GM12878 (cell line): ENCODE measurements at places on chromosomes 7 and 10.
A peak's percentile ranks its signal among the peaks of the same experiment; 100 is the strongest.

DNA sequence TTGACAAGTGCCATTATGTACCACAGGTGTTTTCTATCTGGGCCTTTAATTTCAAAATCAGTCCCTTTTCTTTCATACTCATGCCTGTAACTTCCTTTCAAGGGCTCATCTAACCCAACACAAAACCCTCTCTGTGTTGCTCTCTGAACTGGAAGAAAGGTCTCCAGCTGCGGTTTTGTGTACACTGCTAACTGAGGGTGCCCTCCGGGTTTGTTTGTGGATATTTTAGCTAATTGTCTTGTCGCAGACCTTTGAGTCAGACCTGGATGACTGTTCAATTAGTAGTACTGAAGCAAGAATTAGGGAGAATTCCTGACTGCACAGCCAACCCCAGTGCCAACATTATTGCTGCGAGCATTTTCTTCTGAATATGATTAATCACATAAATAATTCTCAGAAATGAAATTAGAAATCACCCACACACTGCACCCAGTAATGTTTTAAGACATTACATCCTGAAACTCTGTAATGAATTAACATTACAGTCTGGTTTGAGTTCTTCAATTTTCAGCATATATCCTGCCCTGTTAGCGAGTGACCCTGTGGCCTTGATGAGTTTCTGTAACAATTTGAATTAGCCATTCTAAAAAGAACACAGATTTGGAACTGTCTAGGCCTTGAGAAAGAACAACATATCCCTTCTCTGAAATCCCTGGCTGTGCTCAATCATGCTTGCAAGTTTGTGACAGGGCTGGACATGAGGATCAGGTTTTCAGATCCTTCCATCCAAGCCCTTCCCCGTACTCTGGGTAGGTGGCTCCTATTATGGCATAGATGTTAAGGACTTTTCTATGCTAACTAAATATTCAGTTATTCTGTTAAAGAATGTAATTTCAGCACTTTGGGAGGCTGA is 460.1 kb downstream of the PLXDC2 start:
- no peaks in the 10 kb centered on the region for H3K36me3 ChIP-seq
- DNase-seq = no peak
- no peaks in the 10 kb centered on the region for H3K4me1 ChIP-seq
- H3K27ac ChIP-seq = no peak overlapping the region
- no peak overlapping the region for H3K4me3 ChIP-seq

GRCh38 chr10:21524526-21525366 is 736 bp downstream of the SKIDA1 start:
- peak overlapping the region; percentile 80 for H3K4me3 ChIP-seq
- no peaks in the 10 kb centered on the region for H3K27me3 ChIP-seq
- H3K27ac ChIP-seq = no peak overlapping the region
- H3K36me3 ChIP-seq = no peaks in the 10 kb centered on the region

- H3K36me3 ChIP-seq = no peaks in the 10 kb centered on the region
- H3K4me3 ChIP-seq = no peak overlapping the region
- H3K4me1 ChIP-seq = no peaks in the 10 kb centered on the region
- H3K27me3 ChIP-seq = no peaks in the 10 kb centered on the region
Observed at GRCh38 chr7:17492437-17492836, 194.0 kb downstream of the AHR start.

GRCh38 chr7:106736508-106737201 is 75.7 kb upstream of the CCDC71L start:
- H3K27ac ChIP-seq = no peak overlapping the region
- no peaks in the 10 kb centered on the region for H3K36me3 ChIP-seq
- peak; percentile 48 for DNase-seq
- H3K27me3 ChIP-seq = no peaks in the 10 kb centered on the region
- H3K4me3 ChIP-seq = no peak overlapping the region
- H3K4me1 ChIP-seq = peaks cover 15% of the 10 kb centered on the region

GRCh38 chr7:129779602-129780256 is 168.2 kb downstream of the NRF1 start:
- H3K27ac ChIP-seq = no peak overlapping the region
- H3K4me1 ChIP-seq = peaks cover 10% of the 10 kb centered on the region
- DNase-seq = no peak

- no peak overlapping the region for H3K4me3 ChIP-seq
- H3K36me3 ChIP-seq = no peaks in the 10 kb centered on the region
- H3K27ac ChIP-seq = no peak overlapping the region
- H3K4me1 ChIP-seq = no peaks in the 10 kb centered on the region
- H3K27me3 ChIP-seq = no peaks in the 10 kb centered on the region
Observed at GRCh38 chr10:28375399-28376354, 72.8 kb upstream of the MPP7 start.

DNA sequence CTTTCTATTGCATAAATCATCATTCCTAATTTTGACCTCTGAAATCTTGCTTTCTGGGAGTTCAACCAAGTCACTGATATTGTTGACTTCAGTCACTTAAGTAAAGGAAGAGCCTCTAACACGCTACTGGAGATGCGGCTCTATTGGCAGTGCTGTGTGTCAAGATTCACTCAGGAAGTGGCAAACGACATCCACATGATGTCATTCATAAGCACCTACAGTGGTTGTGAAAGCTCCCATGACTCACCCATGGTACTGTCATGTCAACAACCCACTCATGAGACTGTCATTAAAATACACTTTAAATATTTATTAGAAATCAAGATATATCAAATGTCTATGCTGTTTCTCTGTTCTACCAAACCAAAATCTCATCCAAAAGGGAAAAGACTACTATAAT is 52.5 kb upstream of the LHFPL3 start:
- DNase-seq = no peak
- no peaks in the 10 kb centered on the region for H3K36me3 ChIP-seq
- no peaks in the 10 kb centered on the region for H3K4me1 ChIP-seq
- no peak overlapping the region for H3K4me3 ChIP-seq
- H3K27ac ChIP-seq = no peak overlapping the region

GRCh38 chr10:71513936-71514335 is 117.2 kb downstream of the CDH23 start:
- H3K27me3 ChIP-seq = no peaks in the 10 kb centered on the region; the same call in none of the 2 replicates
- no peak overlapping the region for H3K27ac ChIP-seq
- DNase-seq = no peak
- no peaks in the 10 kb centered on the region for H3K36me3 ChIP-seq
- no peak overlapping the region for H3K4me3 ChIP-seq
- no peaks in the 10 kb centered on the region for H3K4me1 ChIP-seq

GRCh38 chr7:27942711-27943110 is 202.7 kb downstream of the TAX1BP1 start:
- no peaks in the 10 kb centered on the region for H3K36me3 ChIP-seq
- no peak overlapping the region for H3K27ac ChIP-seq
- DNase-seq = no peak
- H3K4me3 ChIP-seq = no peak overlapping the region
- peaks cover under 1% of the 10 kb centered on the region; the same call in 1 of the 2 replicates for H3K27me3 ChIP-seq

DNA sequence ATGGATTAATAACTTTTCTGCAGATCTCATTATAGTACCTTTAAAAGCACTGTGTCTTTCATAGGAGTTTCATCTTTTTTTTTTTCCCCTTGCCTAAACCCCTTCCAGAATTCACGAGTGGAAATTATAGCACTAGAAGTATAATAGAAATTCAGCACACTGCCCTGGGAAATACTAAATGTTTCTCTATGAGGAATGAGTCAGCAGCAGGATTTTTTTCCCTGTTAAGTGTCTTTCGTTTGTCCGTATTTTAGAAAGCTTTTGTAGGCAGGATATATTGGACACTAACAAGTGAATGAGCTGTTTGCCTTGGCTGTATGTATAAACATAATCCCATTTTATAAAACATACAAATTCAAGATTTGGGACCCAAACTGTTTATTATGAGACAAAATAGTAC is 105.8 kb downstream of the EXOC4 start:
- H3K27me3 ChIP-seq = no peaks in the 10 kb centered on the region
- H3K27ac ChIP-seq = no peak overlapping the region
- H3K4me3 ChIP-seq = no peak overlapping the region
- no peak for DNase-seq

- H3K27ac ChIP-seq = no peak overlapping the region
- H3K36me3 ChIP-seq = no peaks in the 10 kb centered on the region
- DNase-seq = no peak
- H3K4me3 ChIP-seq = no peak overlapping the region
- H3K27me3 ChIP-seq = 0 out of 2 replicates have a peak, but pooled peaks cover 2% of the 10 kb centered on the region
Observed at GRCh38 chr10:17444388-17444714, 10.0 kb downstream of the ST8SIA6 start.

DNA sequence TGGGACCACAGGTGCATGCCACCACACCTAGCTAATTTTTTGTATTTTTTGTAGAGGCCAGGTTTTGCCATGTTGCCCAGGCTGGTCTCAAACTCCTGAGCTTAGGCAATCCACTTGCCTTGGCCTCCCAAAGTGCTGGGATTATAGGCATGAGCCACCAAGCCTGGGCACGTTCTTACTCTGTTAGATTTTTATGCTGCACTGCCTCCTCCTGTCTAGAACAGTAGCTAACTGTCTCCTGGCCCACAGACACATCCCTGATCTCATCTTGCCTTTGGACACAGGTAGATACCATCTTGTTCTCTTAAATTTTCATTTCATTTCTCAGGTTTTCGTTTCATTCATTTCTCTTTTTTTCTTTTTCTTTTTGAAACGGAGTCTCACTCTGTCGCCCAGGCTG is 41.1 kb downstream of the BLVRA start:
- no peak for DNase-seq
- H3K36me3 ChIP-seq = peaks cover 3% of the 10 kb centered on the region
- no peak overlapping the region for H3K27ac ChIP-seq
- no peaks in the 10 kb centered on the region for H3K4me1 ChIP-seq
- H3K27me3 ChIP-seq = no peaks in the 10 kb centered on the region

GRCh38 chr10:26859241-26860101 is 1.3 kb downstream of the ABI1 start:
- peak overlapping the region; percentile 92 for H3K27ac ChIP-seq
- no peak for DNase-seq
- peak overlapping the region; percentile 91 for H3K4me3 ChIP-seq

GRCh38 chr10:60349426-60349825 is 40.2 kb downstream of the ANK3 start:
- peaks cover 34% of the 10 kb centered on the region for H3K4me1 ChIP-seq
- no peaks in the 10 kb centered on the region for H3K27me3 ChIP-seq
- no peak overlapping the region for H3K27ac ChIP-seq
- no peaks in the 10 kb centered on the region for H3K36me3 ChIP-seq
- no peak for DNase-seq

- no peak overlapping the region for H3K4me3 ChIP-seq
- no peaks in the 10 kb centered on the region for H3K27me3 ChIP-seq
- H3K27ac ChIP-seq = no peak overlapping the region
- DNase-seq = no peak
- H3K36me3 ChIP-seq = no peaks in the 10 kb centered on the region
Observed at GRCh38 chr10:59655309-59655708, 54.3 kb downstream of the SLC16A9 start.

DNA sequence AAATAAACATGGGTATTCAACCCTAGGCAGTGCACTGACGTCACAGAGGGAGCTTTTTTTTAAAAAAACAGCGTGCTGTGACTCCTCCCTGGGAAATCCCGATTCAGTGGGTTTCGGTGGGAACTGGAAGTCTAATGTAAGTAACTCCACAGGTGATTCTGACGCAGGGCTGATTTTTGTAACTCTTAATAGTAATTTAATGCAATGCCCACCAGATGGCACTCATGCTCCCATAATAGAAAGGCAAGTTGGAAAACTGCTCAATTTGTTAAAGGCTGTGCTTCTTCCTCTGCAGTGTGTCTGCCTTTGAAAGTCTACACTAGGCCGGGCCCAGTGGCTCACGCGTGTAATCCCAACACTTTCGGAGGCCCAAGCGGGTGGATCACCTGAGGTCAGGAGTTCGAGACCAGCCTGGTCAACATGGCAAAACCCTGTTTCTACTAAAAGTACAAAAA is 10.9 kb upstream of the RSU1 start:
- H3K4me3 ChIP-seq = no peak overlapping the region
- H3K36me3 ChIP-seq = no peaks in the 10 kb centered on the region
- H3K27me3 ChIP-seq = no peaks in the 10 kb centered on the region
- no peaks in the 10 kb centered on the region for H3K4me1 ChIP-seq
- DNase-seq = peak; percentile 48

DNA sequence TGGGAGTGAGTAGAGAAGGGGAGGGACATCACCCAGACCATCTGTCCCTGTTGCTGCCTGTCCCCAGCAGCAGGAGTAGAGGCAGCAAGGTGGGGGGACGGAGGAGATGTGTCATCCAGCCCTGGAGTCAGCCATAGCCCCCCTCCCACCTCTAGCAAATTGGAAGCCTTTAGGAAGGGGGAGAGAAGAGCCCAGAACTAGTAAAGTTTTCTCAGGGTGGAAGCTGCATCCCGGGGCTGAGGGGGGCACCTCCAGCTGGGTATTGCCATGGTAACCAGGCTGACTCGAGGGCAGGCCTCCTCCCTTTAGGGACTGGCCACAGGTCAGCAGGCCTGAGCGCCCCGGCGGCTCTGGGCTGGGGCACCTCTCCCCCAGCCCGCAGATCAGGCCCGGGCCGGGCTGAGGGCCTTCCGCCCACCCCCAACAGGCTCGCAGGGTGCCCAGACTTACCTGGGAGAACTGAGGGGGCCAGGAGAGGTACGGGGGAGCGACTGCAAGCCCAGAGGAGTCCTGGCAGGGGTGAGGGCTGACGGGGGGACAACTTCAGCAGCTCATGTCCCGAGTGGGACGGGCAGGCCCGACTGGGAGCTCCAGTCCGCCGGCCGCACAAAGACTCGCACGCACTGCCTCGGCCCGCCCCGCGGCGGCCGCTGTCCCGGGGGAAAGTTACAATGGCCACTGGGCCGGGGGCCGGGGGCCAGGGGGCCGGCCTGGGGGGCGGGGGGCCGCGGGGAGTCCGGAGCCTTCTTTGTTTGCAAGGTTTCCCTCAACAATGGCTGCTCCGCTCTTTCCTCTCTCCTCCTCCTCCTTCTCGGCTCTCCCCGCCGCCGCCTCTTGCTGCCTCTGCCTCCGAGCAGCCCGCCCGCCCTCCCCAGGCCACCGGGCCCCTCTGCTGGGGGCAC is 6.0 kb downstream of the LDB1 start:
- no peak for DNase-seq
- H3K36me3 ChIP-seq = peaks cover 16% of the 10 kb centered on the region
- H3K4me3 ChIP-seq = peak overlapping the region; percentile 96
- peaks cover 43% of the 10 kb centered on the region for H3K4me1 ChIP-seq

GRCh38 chr10:88996927-88997326 is 6.3 kb downstream of the FAS start:
- H3K36me3 ChIP-seq = no peaks in the 10 kb centered on the region
- peak overlapping the region; percentile 3 for H3K27ac ChIP-seq
- H3K4me3 ChIP-seq = peak overlapping the region; percentile 37; the same call in 1 of the 2 replicates
- DNase-seq = peak; percentile 47

GRCh38 chr7:151024435-151025056 is at the start of gene ATG9B:
Gene ATG9B (minus strand): TSS chr7:151024494. CDS start chr7:151024423, 71 bp downstream.
- peaks cover 2% of the 10 kb centered on the region for H3K27me3 ChIP-seq
- DNase-seq = no peak
- H3K4me3 ChIP-seq = no peak within 1 kb of the TSS

- peak overlapping the region; percentile 0; the same call in 1 of the 2 replicates for H3K27ac ChIP-seq
- peaks cover 28% of the 10 kb centered on the region for H3K4me1 ChIP-seq
- no peaks in the 10 kb centered on the region for H3K27me3 ChIP-seq
- no peak for DNase-seq
Observed at GRCh38 chr10:59891936-59892335, 14.4 kb downstream of the CCDC6 start.

- H3K27ac ChIP-seq = no peak overlapping the region
- no peaks in the 10 kb centered on the region for H3K36me3 ChIP-seq
- DNase-seq = no peak
- no peaks in the 10 kb centered on the region for H3K4me1 ChIP-seq
Observed at GRCh38 chr7:47347816-47348385, 234.0 kb downstream of the TNS3 start.
